Central memory CD8-positive, alpha-beta T cell (primary cell): ENCODE measurements at places on chromosomes 2 and 18.
A peak's percentile ranks its signal among the peaks of the same experiment; 100 is the strongest.

DNA sequence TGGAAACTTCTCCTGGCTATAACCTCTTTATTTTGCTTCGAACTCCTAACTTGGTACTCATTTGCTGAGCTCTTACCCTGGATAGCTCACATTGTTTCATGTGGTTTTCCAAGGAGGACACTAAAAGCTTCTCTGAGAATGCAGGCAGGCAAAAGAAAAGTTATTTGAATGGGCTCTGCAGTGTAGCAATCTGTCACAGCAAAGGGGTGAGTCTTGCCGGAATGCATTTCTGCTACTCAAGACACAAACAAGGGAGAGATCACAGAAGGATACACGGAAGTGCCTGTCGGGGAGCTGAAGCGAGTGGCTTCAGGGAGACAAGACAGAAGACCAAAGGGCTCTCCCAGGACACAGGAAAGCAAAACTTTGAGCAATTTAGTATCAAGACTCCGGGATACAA, 265.4 kb downstream of the SS18 start:
- DNase-seq, result no peak

DNA sequence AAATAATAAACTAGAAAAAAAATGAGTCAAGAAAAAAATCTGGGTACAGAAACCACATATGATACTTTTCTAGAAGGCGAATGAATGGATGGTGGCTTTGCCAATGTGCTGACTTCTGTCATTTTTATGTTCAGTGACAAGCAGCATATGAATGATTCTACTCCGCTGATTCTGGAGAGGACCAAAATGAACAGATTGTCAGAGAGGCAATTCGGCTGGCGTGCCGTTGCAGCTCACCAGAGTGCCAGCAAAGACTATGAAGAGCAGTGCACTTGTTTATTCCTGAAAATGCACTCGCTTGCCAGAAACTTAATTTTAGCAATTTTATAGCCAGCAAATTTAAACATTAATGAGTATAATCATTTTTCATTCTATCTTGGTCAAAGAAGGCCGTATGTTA, 105.9 kb upstream of the NYAP2 start:
- DNase-seq, result no peak

GRCh38 chr2:84919885-84920580, 14.6 kb downstream of the TMSB10 start:
- DNase-seq, result no peak

GRCh38 chr2:23386339-23387220, 1.6 kb downstream of the KLHL29 start:
- DNase-seq, result no peak

- no peak for DNase-seq
These were observed 96.2 kb downstream of the MYO1B start for GRCh38 chr2:191341436-191341835.

DNA sequence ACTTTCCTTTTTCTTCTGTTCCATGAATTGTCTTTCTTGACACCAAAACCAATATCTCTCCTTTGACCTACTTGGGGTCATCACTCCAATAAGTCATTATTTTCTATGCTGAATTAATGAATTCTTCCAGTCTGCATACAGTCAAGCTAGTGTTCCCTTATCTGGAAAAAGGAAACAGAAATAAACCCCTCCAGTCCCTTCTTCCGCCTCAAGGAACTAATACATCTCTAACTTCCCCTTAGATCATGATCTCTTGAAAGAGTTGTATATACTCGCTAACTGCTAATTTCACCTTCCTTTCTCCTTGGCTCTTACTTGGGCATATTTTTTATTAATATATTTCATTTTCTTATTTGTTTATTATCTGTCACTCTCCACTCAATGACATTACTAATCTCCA, 7.3 kb upstream of the ARHGAP15 start:
- DNase-seq, result no peak

DNA sequence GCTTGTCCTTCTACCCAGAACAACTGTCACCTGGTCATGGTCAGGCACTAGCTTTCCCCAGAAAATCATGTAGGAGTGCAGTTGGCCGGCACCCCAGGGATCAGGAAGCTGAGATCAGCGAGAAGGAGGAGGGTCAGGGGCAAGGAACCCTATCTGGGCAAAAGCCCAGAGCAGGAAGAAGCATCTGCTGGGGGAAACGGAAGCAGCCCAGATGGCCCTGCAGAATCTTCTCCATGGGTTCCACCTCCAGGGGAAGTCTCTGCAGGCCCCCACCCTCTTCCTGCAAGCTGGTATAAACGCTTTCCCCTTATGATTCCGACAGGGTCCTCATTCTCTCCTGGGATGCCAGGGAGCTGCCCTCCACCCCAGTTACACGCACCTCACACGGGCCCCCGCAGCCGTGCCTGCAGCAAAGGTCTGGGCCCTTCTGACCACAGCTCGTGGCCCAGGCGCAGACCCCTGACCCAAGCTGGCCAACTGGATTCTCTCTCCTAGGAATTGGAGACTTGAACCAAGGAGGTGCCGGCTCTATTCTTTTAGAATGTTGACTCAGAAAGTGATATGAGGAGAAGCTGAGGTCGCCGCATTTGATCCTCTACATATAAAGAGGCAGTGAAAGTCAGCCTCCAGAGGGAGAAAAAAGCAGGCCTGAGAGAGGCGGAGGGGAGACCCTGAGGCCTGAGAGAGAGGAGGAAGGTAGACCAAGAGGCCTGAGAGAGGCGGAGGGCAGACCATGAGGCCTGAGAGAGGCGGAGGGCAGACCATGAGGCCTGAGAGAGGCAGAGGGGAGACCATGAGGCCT, 71.0 kb downstream of the STPG4 start:
- no peak for DNase-seq

- no peak for DNase-seq
These were observed 17.4 kb downstream of the FBLN7 start for GRCh38 chr2:112155331-112156151.

GRCh38 chr2:218400167-218400929, 680 bp downstream of the CTDSP1 start:
- no peak for DNase-seq

DNA sequence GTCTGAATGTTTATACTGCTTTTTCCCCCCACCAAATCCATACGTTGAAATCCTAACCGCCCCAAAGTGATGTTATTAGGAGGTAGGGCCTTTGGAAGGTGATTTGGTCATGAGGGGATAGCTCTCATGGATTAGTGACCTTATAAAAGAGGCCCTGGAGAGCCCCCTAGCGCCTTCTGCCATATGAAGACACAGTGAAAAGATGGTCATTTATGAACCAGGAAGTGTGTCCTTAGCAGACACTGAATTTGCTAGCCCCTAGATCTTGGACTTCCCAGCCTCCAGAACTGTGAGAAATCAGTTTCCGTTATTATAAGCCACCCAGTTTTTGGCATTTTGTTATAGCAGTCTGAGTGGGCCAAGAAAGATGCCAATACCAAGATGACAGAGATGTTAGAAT, 7.2 kb upstream of the TSN start:
- DNase-seq, result no peak

DNA sequence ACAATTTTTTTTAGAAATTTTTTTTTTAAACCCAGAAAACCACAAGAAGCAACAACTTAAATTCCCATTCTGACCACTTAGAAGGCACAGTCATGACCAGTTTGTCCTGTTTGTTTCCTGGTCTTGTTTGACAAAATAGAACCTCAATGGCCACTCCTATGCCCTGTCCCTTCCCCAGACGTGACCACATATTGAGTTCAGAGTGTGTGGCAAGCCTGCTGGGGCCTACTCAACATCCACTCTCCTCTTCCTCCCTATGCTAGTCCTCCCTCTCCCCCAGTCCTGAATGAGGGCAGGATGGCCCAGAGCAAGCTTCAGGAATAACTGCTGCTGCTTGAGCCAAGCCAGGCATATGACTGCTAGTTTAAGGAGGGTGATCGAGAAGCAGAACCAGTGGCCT, 89.6 kb downstream of the PRELID3A start:
- DNase-seq, result no peak

- no peak for DNase-seq
These were observed 61.9 kb upstream of the EPB41L5 start for GRCh38 chr2:119950966-119951365.

DNA sequence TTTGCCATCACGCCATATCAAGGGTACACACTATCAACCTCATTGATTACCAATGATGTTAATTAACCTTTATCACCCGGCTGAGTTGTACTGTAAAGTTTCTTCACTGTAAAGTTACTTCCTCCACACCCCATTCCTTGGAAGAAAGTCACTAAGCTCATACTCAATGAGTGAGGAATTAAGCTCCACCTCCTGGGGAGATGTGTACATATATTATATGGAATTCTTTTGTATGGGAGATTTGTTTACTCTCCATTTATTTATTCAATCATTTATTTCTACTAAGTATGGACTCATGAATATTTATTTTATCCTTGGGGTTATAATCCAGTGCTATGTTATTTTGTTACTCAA, 56.8 kb downstream of the C2orf74 start:
- no peak for DNase-seq

DNA sequence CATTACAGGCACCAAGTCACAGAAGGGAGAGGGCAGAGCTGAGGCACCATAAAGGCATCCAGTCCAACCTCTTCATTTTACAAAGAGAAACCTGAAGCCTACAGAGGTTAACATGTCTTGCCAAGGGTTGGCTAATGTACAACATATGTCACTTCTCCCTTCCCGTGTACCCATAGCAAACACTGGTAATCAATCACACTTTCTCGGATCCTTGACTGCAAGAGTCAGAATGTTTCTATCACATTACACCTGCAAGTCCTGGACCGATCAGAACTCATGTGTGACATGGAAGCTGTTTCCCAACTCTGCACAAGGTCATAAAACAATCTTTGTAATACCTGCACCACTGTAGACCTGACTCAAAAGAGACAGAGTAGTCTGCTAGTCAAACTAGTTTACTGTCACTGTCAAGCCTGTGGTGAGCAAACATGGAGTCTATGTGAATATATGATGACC, 6.0 kb downstream of the ANKRD44 start:
- no peak for DNase-seq

- DNase-seq, result no peak
These were observed 10.0 kb upstream of the GBX2 start for GRCh38 chr2:236177967-236178889.

GRCh38 chr2:148603562-148603920, 41.0 kb upstream of the EPC2 start:
- no peak for DNase-seq

DNA sequence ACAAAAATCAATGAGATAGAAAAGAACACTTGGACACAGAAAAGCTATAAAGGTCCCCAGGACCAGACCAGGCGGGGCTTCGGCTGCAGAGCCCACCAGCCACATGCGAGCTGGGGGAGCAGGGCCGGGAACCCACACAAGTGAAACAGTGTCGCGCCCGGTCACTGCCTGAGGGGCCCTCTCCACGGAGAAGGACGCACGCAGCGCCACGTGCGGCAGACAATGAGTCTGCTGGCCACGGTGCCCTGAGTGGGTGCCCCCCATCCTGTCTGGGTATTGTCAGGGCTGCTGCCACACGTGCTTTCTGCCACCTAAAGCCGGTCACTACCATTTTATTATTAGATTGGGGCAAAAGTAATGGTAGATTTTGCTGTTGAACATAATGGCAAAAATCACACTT, 207.9 kb upstream of the HDAC4 start:
- DNase-seq, result peak; percentile 8

DNA sequence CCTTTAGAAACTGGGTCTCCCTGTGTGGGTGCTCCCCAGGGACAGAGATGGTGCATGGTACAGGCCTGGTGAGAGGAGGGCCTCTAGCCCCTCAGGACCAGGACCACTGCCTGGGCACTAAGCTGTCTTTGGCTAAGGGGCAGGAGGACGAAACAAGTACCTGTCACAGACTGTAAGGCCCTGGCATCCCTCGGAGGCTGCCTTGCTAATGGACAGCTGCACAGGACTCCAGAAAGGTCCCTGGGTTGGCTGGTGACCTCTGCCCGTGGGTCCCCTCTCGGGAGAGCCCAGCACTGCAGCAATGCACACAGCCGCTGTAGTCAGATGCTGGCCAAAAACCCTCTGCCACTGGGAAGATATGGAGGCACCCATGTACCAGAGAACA, 14.3 kb downstream of the HS6ST1 start:
- no peak for DNase-seq

- no peak for DNase-seq
These were observed 166.4 kb downstream of the AKAIN1 start for GRCh38 chr18:5030636-5031035.

- no peak for DNase-seq
These were observed 319.9 kb upstream of the THUMPD2 start for GRCh38 chr2:40098786-40099470.

GRCh38 chr2:138081225-138082073, 117.2 kb downstream of the HNMT start:
- no peak for DNase-seq

DNA sequence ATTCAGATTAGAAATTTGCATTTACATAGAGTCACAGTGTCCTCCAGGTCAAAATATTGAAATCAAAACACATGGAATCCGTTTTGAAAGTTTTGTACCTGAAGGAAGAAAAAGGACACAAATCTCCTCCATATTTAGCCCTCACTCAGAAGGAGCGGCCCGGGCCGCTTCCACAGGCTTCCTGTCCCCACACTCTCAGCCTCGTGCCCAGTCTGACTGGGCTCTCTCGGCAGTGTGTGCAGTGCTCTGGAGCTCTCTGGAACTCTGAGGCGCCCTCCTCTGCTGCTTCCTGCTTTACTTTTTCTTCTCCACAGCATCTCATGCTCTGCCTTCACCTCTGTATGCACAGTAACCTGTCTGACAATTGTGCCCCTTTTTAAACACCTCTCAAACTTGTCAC, 22.2 kb upstream of the ZFP36L2 start:
- no peak for DNase-seq

- DNase-seq, result no peak
These were observed 230.8 kb downstream of the TMEM182 start for GRCh38 chr2:102992607-102993006.

GRCh38 chr2:237665713-237666143, 38.3 kb downstream of the LRRFIP1 start:
- no peak for DNase-seq
